Left ventricle myocardium inferior (tissue), 1 donor: ENCODE measurements at places on chromosomes 12 and 14. TPM values are rescaled to one million over a fixed set of nuclear protein-coding genes. Genes with fewer than 3 reads are reported as not detected.

Gene ERC1
- total RNA-seq = 50.8 TPM

Gene ABHD12B
- not detected for total RNA-seq

DNA sequence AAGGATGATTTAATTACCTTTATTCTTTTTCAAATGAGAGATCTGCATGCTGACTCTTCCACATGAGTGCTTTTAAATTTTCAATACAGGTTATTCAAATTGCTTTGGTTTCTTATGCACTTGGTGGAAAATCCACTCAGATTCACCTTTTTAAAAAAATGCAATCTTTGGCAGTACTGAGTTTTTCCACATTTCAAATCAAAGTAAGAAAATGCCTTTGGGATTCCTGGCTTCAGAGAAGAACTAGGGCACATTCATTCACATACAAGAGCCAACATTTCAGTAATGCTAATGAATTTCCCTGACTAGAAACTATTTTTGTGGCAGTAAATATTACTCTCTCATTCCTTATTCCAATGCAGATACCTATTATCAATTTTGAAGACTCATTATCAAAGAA, 342.2 kb downstream of the ETNK1 start:
- no peak overlapping the region for H3K4me3 ChIP-seq
- H3K27ac ChIP-seq = no peak overlapping the region
- no peaks in the 10 kb centered on the region for H3K27me3 ChIP-seq
- H3K4me1 ChIP-seq = no peaks in the 10 kb centered on the region
- H3K36me3 ChIP-seq = no peaks in the 10 kb centered on the region
- DNase-seq = no peak

DNA sequence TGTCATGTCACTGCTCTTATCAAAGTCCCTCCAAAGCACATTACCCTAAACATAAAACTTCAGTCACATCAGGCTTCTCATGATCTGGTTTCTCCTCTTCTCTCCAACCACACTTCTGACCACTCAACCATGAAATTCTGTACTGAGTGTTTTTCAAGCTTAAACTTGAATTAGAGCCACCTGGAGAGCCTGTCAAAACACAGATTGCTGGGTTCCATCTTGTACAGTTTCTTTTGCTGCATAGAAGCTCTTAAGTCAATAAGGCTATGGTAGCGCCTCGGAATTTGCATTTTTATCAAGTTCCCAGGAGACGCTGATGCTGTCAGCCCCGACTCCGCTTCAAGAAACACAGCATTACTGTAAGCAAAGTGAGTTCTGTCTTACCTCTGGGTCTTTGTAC, 16.4 kb upstream of the SRRM4 start:
- no peaks in the 10 kb centered on the region for H3K4me1 ChIP-seq
- no peak overlapping the region for H3K27ac ChIP-seq
- DNase-seq = no peak
- H3K36me3 ChIP-seq = no peaks in the 10 kb centered on the region
- peaks cover 47% of the 10 kb centered on the region for H3K27me3 ChIP-seq
- no peak overlapping the region for H3K4me3 ChIP-seq

DNA sequence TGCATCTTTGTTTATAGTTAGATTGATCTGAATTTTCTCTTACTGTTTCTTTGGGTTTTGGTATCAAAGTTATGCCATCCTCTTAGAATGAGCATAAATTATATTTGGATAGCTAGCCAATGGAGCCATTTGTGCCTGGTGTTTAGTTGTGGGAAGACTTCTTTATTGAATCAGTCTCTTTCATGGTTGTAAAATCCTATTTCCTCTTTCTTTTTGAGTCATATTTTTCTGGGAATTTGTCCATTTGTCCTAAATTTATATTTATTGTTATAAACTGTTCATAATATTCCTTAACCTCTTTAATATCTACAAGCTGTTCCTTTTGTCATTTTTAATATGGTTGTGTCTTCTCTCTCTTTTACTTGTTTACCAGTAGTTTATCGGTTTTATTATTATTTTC, 462.5 kb downstream of the AEBP2 start:
- H3K4me1 ChIP-seq = peaks cover 12% of the 10 kb centered on the region
- no peak overlapping the region for H3K4me3 ChIP-seq
- H3K36me3 ChIP-seq = no peaks in the 10 kb centered on the region
- H3K27ac ChIP-seq = no peak overlapping the region
- no peak for DNase-seq

- H3K4me1 ChIP-seq = no peaks in the 10 kb centered on the region
- no peaks in the 10 kb centered on the region for H3K36me3 ChIP-seq
- DNase-seq = no peak
- H3K27me3 ChIP-seq = no peaks in the 10 kb centered on the region
Observed at GRCh38 chr12:40207551-40207950, 17.2 kb upstream of the LRRK2 start.

- H3K36me3 ChIP-seq = no peaks in the 10 kb centered on the region
- no peaks in the 10 kb centered on the region for H3K27me3 ChIP-seq
- no peak overlapping the region for H3K4me3 ChIP-seq
- no peaks in the 10 kb centered on the region for H3K4me1 ChIP-seq
Observed at GRCh38 chr14:74459289-74459946, 33.4 kb upstream of the SYNDIG1L start.

Gene ACOT6
- not detected for total RNA-seq

DNA sequence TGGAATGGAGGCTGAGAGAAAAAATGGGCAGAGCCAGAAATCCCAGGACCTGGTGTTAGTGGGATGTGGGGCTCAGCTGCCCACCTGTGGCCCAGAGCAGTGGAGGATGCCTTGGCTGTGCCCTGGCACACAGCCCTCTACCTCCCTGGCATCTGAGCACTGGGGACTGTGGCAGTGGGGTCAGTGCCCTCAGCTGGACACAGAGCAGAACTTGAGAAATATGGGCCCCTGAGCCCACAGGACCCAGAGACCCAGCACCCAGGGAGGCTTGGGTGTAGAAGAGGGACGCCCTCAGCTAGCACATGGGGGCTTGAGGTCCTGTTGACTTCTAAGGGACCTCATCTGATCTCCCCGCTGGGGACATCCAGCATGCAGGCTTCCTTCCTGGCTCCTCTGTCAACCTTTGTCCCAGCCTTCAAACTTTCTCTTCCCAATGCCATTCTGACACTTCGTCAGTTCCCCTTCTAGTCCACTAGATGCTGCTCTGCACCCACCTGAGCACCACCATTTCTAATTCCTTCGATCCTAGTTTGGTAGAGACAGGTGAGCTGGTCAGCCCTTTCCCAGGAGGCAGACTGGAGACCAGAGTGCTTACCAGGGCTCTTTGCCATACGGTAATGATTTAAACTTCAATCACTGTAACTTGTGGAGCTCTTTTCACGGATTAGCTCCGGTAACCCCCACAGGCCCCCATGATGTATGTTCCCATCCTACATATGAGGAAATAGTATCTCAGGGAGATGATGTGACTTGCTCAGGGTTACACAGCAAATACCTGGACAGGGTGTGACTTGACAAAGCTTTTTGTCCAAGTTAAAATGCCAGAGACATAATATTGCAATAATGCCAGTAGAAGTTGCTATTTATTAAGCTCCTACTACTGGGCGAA, 143.7 kb downstream of the ASCL4 start:
- no peak for DNase-seq
- no peaks in the 10 kb centered on the region for H3K36me3 ChIP-seq
- peaks cover 88% of the 10 kb centered on the region for H3K27me3 ChIP-seq
- H3K27ac ChIP-seq = no peak overlapping the region

- no peaks in the 10 kb centered on the region for H3K36me3 ChIP-seq
- H3K27ac ChIP-seq = peak within 1 kb of the TSS; percentile 92
- no peaks in the 10 kb centered on the region for H3K27me3 ChIP-seq
- H3K4me1 ChIP-seq = peaks cover 52% of the 10 kb centered on the region
- DNase-seq = peak; percentile 95
Observed at GRCh38 chr14:96362965-96363750, at the start of the genes ATG2B and GSKIP. ATG2B (minus strand) TSS chr14:96363341; CDS start chr14:96362976, 365 bp downstream. GSKIP (plus strand) TSS chr14:96363526; CDS start chr14:96382248, 18,722 bp downstream.

Gene KRT85
- not detected for total RNA-seq

Gene GPX2
- not detected for total RNA-seq

GRCh38 chr14:102283631-102284129, 21.3 kb downstream of the MOK start:
- H3K27me3 ChIP-seq = no peaks in the 10 kb centered on the region
- no peak overlapping the region for H3K4me3 ChIP-seq
- DNase-seq = no peak
- no peak overlapping the region for H3K27ac ChIP-seq
- H3K4me1 ChIP-seq = peaks cover 13% of the 10 kb centered on the region
- peaks cover 17% of the 10 kb centered on the region for H3K36me3 ChIP-seq

Gene MMP14
- total RNA-seq = 22.1 TPM

Gene PRKD1
- total RNA-seq = 3.1 TPM

Gene LRP1-AS
- total RNA-seq = not detected

GRCh38 chr14:24888532-24888931, 161.4 kb downstream of the STXBP6 start:
- peaks cover 7% of the 10 kb centered on the region for H3K36me3 ChIP-seq
- DNase-seq = no peak
- H3K27me3 ChIP-seq = no peaks in the 10 kb centered on the region
- H3K27ac ChIP-seq = no peak overlapping the region
- H3K4me1 ChIP-seq = peaks cover 55% of the 10 kb centered on the region
- H3K4me3 ChIP-seq = no peak overlapping the region

DNA sequence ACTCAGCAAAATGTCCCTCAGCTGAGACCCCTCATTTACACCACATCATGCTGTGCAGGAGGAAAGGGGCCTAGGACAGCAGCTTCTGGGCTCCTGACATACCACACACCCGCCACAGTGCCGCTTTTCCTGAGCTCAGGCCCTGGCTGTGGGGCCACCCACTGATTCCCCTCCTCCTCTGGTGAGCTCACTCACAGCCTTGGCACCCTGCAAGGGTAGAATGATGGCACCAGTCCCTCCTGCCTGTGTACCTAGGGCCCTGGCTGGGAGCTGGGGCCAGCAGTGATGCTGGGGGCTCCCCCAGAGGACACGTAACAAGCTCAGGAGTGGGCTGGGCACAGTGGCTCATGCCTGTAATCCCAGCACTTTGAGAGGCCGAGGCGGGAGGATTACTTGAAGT, 44.4 kb downstream of the PLEKHD1 start:
- H3K36me3 ChIP-seq = no peaks in the 10 kb centered on the region
- no peaks in the 10 kb centered on the region for H3K4me1 ChIP-seq
- DNase-seq = no peak
- H3K27ac ChIP-seq = no peak overlapping the region
- H3K27me3 ChIP-seq = peaks cover 50% of the 10 kb centered on the region

Gene ACTR10
- 71.8 TPM for total RNA-seq

DNA sequence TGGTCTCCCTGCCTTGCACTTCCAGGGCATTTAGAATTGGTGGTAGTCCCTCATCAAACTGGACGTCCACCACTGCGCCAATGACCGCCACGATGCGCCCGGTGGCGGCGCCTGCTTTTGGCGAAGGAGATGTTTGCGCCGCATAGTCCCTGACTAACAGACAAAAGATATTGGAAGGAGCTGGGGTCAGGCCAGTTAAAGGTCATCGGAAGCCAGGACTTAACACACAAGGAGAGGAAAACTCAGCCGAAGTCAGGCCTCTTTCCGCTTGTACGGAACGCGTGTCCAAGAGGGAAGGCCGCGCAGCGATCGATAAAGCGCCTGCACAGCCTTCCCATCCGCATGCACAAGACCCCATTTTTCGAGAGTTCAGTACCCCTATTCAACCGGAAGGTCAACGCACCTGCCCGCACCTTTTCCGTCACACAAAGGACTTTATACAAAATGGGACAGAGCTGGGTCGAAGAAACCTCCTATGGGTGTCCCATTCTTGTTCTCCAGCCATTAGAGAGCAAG, 525 bp downstream of the ATP5F1B start:
- H3K4me1 ChIP-seq = peaks cover 62% of the 10 kb centered on the region
- no peak for DNase-seq
- no peaks in the 10 kb centered on the region for H3K27me3 ChIP-seq
- peak overlapping the region; percentile 87 for H3K4me3 ChIP-seq
- peaks cover 49% of the 10 kb centered on the region for H3K36me3 ChIP-seq
- H3K27ac ChIP-seq = peak overlapping the region; percentile 96

DNA sequence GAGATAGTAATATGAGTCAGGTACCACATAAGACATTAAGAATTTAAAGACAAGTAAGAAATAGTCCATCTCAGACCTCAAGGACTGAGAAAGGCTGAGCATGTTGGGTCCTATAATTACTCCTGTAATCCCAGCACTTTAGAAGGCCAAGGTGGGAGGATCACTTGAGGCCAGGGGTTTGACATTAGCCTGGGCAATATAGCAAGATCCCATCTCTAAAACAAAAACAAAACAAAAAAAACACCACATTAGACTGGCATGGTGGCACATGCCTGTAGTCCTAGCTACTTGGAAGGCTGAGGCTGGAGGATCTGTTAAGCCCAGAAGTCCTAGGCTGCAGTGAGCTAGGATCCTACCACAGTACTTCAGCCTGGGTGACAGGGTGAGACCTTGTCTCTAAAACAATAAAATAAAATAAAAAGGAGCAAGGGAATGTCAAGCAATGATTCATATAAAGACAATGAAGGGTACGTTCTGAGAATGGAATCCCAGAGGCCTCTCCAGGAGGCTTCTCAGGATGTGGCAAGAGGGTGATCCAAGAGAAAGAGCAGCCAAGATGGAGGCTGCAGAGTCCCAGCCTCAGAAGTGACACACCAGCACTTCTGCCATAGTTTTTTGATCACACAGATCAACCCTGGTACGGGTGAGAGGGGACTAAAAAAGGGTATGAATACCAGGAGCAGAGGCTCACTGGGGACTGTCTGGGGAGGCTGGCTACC, 206.4 kb downstream of the CRADD start:
- no peak overlapping the region for H3K4me3 ChIP-seq
- no peaks in the 10 kb centered on the region for H3K27me3 ChIP-seq
- no peaks in the 10 kb centered on the region for H3K36me3 ChIP-seq
- no peak for DNase-seq
- H3K27ac ChIP-seq = no peak overlapping the region

- H3K4me1 ChIP-seq = no peaks in the 10 kb centered on the region
- DNase-seq = no peak
- no peak overlapping the region for H3K4me3 ChIP-seq
- H3K27ac ChIP-seq = no peak overlapping the region
Observed at GRCh38 chr12:116306968-116307367, 29.5 kb upstream of the MED13L start.

DNA sequence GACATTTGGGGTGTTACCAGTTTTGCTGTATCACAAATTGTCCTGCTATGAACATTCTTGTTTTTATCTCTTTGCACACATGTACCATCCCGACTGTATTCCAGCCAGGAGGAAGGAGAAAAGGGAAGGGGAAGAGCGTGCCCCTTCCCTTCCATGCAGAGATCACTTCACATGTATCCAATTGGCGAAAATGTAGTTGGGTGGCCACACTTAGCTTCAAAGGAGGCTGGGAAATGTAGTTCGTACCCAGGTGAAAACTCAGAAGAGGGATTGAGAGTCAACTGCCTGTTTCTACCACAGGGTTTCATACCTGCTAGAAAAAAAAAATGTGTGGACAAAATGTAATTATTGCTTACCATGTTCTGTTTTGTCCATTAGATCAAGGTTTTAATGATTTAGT, 189.1 kb upstream of the PELI2 start:
- no peaks in the 10 kb centered on the region for H3K27me3 ChIP-seq
- no peaks in the 10 kb centered on the region for H3K4me1 ChIP-seq
- no peak overlapping the region for H3K4me3 ChIP-seq
- no peaks in the 10 kb centered on the region for H3K36me3 ChIP-seq

Gene KNTC1
- 1.4 TPM for total RNA-seq

- no peaks in the 10 kb centered on the region for H3K27me3 ChIP-seq
- peaks cover 55% of the 10 kb centered on the region for H3K4me1 ChIP-seq
- H3K27ac ChIP-seq = peak overlapping the region; percentile 54
- no peaks in the 10 kb centered on the region for H3K36me3 ChIP-seq
Observed at GRCh38 chr14:32627545-32628298, 298.6 kb downstream of the AKAP6 start.

- DNase-seq = no peak
- H3K27ac ChIP-seq = no peak overlapping the region
- H3K4me1 ChIP-seq = no peaks in the 10 kb centered on the region
- H3K36me3 ChIP-seq = no peaks in the 10 kb centered on the region
- H3K4me3 ChIP-seq = no peak overlapping the region
Observed at GRCh38 chr12:102806110-102806509, 110.9 kb downstream of the PAH start.

- H3K36me3 ChIP-seq = no peaks in the 10 kb centered on the region
- DNase-seq = no peak
- H3K27ac ChIP-seq = no peak overlapping the region
- H3K27me3 ChIP-seq = peaks cover 72% of the 10 kb centered on the region
Observed at GRCh38 chr14:51092965-51093364, 1.9 kb downstream of the TRIM9 start.
